ENCODE measurements at places on chromosomes 12 and 14. TPM values are rescaled to one million over a fixed set of nuclear protein-coding genes. Genes with fewer than 3 reads are reported as not detected.

The OSBPL8 gene
- total RNA-seq: 18.1 TPM

The GPR65 gene
- not detected for total RNA-seq

The CD27 gene
- total RNA-seq: not detected

The P3H3 gene
- total RNA-seq: 20.2 TPM

The KLRF1 gene
- not detected for total RNA-seq

The HOXC12 gene
- total RNA-seq: not detected

The HRK gene
- total RNA-seq: 0.50 TPM

The FAM90A1 gene
- total RNA-seq: 0.07 TPM

The RASSF8 gene
- 8.5 TPM for total RNA-seq

The PTGER2 gene
- total RNA-seq: 1.5 TPM

The GLT1D1 gene
- total RNA-seq: not detected

The A2M gene
- not detected for total RNA-seq

The PYGL gene
- total RNA-seq: 143 TPM

The KRT73 gene
- total RNA-seq: not detected

The CLEC14A gene
- total RNA-seq: not detected

The CLEC1B gene
- total RNA-seq: not detected
